ENCODE measurements at places on chromosomes 6 and 20. TPM values are rescaled to one million over a fixed set of nuclear protein-coding genes. Genes with fewer than 3 reads are reported as not detected.
A peak's percentile ranks its signal among the peaks of the same experiment; 100 is the strongest.

DNA sequence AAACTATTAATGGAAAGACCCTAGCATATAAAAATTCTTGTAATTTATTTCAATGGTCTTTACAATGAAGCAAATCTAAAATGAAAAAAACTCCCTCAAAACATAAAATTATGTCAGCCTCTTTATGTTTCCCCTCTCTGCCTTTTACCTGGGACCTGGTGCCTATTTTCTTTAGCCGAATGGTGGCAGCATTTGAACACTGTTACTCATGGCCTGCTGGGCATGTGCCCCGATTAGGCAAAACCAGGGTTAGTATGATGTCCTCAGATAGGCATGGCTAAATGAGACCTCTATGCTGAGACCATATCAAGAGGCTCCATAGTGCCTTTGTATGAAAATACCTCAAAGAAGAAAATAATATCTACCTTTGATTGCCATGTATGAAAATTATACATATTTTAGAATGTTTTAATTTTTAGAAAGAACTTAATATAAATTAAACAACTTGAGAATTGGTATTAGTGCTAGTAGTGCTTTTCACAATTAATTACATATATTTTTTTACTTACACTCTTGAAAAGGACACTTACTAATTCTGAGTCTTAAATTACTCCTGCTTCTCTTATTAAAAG lies 22.5 kb upstream of the C6orf58 start:
- peaks cover 30% of the 10 kb centered on the region for H3K27me3 ChIP-seq
- H3K4me1 ChIP-seq: no peaks in the 10 kb centered on the region
- no peak overlapping the region for H3K27ac ChIP-seq
- DNase-seq: peak; percentile 70
- H3K36me3 ChIP-seq: no peaks in the 10 kb centered on the region

GRCh38 chr6:145953200-145953599 lies 11.0 kb downstream of the SHPRH start:
- no peak overlapping the region for H3K4me3 ChIP-seq
- peaks cover 51% of the 10 kb centered on the region for H3K36me3 ChIP-seq
- DNase-seq: no peak
- H3K4me1 ChIP-seq: peaks cover 7% of the 10 kb centered on the region

DNA sequence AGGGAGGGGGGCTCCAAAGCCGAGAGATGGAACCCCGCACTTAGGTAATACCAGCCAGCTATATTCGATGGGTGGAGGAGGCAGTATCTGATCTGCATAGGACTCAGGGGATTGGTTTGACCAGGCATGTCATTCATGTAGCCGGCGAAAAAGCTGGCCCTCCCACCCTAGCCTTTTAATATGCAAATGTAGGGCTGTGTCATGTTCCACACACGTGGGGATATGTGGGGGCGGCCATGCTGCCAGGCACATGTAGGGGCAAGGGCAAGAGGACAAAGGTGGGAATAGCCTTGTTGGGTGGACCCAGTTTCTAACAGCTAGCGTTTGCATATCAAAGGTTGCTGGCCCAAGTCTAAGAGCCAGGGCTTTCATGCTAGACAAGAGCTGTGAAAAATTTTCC lies 39.1 kb upstream of the DDR1 start:
- no peak for DNase-seq
- no peak overlapping the region for H3K4me3 ChIP-seq
- peaks cover 21% of the 10 kb centered on the region for H3K4me1 ChIP-seq
- peaks cover 1% of the 10 kb centered on the region for H3K27me3 ChIP-seq
- no peaks in the 10 kb centered on the region for H3K36me3 ChIP-seq

The ADIG gene
- not detected for total RNA-seq

Measured in activated CD4-positive, alpha-beta T cell treated with anti-CD3 and anti-CD28 coated beads, Interleukin-2, amount 10 ng/mL, durations not matched to agents 24 days and 14 days (primary cell).